ENCODE measurements at places on chromosomes 16 and 17.
A peak's percentile ranks its signal among the peaks of the same experiment; 100 is the strongest.

GRCh38 chr17:56478836-56479447 lies 114.6 kb upstream of the NOG start:
- no peak for DNase-seq

GRCh38 chr16:11405331-11406176 lies 60.3 kb downstream of the RMI2 start:
- no peak for DNase-seq

- no peak for DNase-seq
These were observed 72.7 kb downstream of the GAS7 start for GRCh38 chr17:10125531-10126275.

- no peak for DNase-seq
These were observed 3.4 kb downstream of the KRT36 start for GRCh38 chr17:41486316-41486715.

DNA sequence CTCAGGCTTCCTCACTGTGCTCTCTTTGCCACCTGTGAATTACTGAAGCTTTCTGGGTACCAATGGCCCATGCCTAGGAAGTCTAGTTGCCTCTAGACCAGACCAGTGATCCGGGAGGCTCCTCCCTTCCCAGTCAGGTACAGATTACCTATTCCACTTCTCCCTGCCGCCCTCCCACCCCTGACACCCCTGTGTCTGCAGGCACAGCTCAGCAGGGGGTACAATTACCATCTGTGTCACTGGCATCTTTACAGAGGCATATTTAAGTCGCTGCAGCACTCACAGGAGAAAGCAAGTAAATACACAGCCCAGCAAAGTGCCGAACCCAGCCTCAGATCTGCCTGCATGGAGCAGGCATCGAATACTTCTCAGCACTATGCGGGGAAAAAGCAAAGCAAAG lies 5.3 kb upstream of the WSCD1 start:
- no peak for DNase-seq

DNA sequence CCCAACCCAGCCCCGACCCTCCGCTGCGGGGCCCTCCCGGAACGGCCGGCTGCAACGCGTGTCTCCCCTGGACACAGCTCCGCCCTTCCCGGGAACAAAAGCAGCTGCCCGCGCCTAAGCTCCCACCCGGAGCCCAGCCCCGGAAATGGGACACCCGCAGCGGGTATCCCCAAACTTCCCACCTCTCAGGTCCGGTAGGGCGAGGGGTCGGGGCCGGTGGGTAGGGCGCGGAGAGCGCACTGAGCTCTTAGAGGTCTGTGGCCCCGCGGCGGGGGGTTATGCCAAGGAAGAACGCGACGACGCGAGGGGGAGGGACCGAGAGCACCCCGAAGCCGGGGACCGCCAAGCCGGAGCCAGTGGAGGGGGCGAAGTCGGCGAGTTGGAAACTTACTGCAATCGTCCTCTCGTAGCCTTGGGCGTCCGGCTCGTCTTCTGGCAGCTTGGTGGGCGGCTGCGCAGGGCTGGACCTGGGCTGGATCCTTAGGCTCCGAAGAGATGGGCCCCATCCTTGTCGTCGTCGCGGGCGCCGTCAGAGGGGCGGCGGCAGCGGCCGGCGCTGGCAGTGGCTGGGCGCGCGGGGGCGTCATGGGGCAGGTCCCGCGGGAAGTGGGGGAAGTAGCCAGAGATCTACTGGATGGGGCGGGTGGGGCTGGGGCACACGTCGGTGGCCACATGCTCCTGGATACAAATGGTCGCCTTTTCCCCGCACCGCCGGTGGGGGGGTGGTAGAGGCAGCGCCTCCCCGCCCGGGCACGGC lies 6.9 kb downstream of the USP6 start:
- peak; percentile 18 for DNase-seq

GRCh38 chr16:81630635-81631031 lies 148.5 kb upstream of the PLCG2 start:
- DNase-seq, result no peak

- DNase-seq, result no peak
These were observed 22.6 kb downstream of the TTYH2 start for GRCh38 chr17:74235911-74236371.

- DNase-seq, result no peak
These were observed 154.2 kb downstream of the MRM1 start for GRCh38 chr17:36755586-36755985.

GRCh38 chr17:43216369-43216761 lies 4.7 kb downstream of the TMEM106A start:
- no peak for DNase-seq

DNA sequence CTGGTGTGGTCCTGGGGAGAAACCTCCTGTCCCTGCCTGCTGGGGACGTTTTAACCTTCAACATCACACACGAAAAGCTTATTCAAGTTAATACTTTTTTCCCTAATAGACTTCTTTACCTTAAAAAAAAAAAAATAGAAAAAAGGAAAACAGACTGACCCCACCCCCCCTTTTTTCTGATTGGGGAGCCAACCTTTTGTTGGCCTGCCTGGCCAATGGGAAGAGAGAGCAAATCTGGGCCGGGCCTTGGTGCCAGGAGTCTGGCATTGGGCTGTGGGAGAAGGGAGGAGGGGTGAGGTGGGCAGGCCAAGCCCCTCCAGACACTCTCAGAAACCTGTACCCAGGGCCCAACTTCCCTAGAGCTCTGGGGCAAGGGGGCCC lies 3.0 kb downstream of the CBX8 start:
- DNase-seq, result no peak

- no peak for DNase-seq
These were observed 3.4 kb upstream of the CARD14 start for GRCh38 chr17:80166446-80166845.

DNA sequence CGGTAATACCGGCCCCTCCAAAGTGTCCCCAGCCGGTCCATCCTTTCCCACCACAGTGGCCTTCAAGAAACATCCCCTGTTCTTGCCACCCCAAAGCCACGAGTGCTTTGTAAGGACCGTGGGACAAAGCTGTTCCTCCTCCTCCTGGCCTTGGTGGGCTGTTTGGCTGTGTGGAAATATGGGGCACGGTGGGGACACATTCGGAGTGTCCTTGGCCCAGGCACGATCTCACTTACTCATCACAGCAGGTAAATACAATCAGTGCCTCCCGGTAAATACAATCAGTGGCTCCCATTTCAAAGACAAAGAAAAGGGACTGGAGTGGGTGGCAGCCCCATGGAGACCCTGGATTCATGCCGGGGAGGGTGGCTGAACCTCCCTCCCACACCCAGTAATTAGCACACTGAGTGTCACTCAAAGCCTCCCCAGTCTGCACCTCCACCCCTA lies 10.4 kb downstream of the SCN4A start:
- no peak for DNase-seq

- no peak for DNase-seq
These were observed 47.4 kb downstream of the RAI1 start for GRCh38 chr17:17728550-17729251.

DNA sequence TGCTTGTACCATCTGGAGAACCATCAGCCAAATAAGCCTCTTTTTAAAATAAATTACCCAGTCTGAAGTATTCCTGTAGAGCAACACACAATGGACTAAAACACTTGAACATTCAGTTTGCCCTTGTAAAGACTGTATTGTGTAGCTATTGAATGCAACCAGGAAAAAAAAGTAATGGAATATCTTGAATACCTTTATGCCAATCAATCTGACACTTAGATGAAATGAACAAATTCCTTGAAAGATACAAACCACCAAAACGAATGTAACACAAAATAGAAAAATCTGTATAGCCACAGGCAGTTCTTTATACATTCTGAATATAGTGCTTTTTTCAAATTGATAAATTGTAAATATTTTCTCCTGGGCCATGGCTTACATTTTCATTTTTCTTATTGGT lies 63.3 kb upstream of the KCNJ16 start:
- no peak for DNase-seq

GRCh38 chr17:14744761-14745473 lies 444.0 kb downstream of the HS3ST3B1 start:
- no peak for DNase-seq

GRCh38 chr17:50903604-50904517 lies 37.7 kb upstream of the TOB1 start:
- no peak for DNase-seq

- DNase-seq, result no peak
These were observed 49.9 kb upstream of the RHBDL3 start for GRCh38 chr17:32215696-32216095.

DNA sequence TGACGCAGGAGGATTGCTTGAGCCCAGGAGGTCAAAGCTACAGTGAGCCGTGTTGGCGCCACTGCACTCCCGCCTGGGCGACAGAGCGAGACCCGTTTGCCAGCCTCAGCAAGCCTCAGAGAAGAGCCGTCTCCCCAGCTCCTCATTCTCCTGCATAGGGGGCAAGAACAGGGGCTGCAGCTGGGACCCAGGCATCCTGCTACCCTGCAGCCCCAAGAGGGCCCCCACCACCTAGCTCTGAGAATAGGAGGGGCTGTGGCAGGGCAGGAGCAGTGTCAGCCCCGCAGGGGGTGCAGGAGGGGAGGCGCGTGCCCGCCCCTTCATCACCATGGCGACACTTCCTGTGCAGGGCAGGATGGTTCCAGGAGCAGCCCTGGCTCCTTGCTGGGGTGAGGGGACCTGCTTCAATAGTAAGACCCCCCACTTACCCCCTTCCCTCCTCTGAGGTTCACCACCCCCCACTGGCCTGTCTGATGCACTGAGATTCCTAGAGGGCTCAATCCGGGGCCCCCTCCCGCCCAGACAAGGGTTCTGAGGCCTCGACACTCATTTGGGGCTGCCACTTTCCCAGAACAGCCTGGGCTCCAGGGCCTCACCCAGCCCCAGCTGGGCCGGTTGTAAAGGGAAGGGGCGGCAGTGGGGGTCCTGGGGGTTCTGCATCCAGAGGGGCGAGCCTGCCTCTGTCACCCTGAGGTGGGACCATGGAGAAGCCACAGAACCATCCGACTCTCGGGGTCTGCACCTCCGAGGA lies 20.2 kb downstream of the VASN start:
- no peak for DNase-seq

DNA sequence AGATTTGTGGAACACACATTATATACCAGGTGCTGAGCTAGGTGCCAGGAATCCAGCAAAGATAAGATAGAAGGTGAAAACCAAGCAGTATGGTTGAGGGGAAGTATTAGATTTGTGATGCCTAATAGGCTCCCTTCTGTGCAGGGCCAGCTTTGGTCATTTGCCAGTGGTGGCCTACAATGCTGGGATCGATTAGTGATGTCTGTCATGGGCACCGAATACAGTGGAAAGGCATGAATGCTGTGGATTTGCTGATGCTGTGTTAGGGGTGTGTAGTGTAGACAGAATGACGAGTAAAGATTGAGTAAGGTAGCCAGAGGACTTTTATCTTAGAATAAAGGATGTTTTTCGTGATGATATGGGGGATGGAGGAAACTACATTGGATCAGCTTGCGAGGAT lies 48.9 kb downstream of the SNX29 start:
- DNase-seq, result no peak

DNA sequence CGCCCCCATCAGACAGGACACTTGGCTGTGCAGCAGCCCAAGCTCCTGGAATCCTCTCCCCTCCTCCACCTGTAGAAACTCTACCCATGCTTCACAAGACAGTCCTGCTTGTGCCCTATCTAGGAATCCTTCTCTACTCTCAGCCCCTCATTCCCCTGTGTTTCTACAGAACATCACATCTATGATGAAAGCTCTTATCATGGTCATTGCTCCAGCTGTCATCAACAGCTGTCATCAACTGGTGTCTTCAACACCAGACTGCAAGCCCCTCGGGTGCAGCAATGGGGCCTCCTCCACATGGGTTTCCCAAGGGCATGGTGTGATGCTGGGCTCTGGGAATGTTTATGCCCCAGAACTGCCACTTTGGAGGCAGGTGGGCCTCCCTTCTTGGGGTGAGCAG lies 21.1 kb upstream of the CDRT4 start:
- no peak for DNase-seq

DNA sequence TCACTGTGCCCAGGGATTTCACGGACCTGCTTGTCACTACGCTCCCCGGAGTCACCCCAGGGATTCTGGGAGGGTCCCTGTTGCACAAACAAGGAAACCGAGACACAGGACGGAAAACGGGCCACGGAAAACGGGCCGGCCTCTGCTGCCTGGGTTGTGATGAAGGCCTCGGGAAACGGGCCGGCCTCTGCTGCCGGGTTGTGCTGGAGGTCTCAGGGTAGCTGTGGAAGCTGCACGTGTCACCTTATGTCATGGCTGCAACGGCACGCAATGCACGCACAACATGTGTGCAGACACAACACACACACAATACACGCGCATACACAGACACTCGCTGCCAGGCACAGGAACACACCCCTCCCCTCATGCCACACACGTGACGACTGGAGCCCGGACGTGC lies 27.0 kb upstream of the GNG13 start:
- DNase-seq, result no peak

DNA sequence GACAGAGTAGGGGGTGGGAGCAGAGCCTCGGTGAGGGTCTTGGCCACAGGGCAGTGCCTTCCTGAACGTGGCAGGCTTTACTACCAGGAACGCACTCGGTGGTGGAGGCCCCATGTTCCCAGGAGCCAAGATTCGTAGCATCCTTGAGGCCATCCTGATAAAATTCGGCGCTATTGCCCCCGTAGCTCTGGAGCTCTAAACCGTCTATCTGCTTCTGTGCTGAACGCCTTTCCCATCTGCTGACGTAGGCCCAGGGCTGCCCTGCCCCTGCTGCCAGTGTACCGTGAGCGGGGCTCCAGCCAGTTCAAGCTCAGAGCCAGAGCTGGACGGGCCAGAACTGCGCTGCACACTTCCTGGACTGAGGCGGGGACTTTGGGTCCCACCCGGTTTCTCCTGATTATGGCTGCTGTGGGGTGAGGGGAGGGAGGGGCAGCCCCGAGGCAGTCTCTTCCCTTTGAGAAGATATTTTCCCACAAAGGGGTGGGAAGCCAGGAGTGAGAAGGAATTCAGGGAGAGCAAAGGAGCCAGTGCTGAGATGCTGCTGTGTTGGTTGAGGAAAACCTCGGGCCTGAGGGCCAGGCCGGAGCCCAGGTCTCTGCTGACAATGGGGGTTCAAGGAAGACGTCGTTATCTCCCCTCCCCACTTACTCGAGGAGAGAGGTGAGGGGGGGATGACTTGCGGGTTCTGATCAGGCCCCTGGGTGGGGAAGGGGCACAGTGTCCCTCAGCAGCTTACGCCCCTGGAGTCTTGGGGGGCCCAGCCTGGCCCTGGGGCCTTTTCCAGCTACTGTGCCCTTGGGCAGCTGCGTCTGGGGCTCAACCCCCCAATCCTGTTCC lies 29.4 kb downstream of the OR1D5 start:
- DNase-seq, result no peak

DNA sequence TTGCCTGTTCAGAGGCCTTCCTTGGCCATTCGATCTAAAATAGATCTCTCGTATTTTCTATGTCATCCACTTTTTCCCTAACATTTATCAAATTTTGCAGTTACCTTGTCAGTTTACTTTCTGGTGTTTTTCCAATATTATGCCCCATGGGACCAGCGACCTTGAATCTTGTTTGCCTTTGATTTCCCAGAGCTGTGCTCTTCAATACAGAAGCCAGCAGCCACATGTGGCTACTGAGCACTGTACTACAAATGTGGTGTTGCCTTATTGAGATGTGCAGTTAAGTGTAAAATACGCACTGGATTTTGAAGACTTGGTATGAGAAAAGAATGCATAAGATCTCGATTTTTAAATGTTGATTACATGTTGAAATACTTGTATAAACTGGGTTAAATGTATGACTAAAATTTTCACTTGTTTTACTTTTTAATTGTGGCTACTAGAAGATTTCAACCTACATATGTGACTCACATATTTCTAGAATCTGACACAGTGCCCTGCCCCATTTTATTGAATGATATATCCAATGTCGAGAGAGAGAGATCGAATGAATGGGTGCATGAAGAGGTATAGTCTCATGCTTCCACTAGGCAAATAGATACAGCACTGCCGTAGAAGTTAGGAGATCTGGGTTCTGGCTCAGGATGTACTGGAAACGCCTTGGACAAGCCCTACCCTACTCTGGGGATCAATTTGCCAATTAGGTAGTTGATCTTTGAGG lies 824 bp upstream of the PSME3 start:
- no peak for DNase-seq

Data from tibial artery (tissue), 4 donors.